Ecto neural progenitor cell (in vitro differentiated cells): ENCODE measurements at places on chromosomes 4 and X.

- no peak for DNase-seq
These were observed 13.3 kb upstream of the CDKL2 start for GRCh38 chr4:75643651-75644050.

GRCh38 chrX:118855681-118856310 lies 32.2 kb downstream of the ZCCHC12 start:
- DNase-seq, result no peak

- no peak for DNase-seq
These were observed 11.3 kb downstream of the FGFRL1 start for GRCh38 chr4:1022739-1023066.

DNA sequence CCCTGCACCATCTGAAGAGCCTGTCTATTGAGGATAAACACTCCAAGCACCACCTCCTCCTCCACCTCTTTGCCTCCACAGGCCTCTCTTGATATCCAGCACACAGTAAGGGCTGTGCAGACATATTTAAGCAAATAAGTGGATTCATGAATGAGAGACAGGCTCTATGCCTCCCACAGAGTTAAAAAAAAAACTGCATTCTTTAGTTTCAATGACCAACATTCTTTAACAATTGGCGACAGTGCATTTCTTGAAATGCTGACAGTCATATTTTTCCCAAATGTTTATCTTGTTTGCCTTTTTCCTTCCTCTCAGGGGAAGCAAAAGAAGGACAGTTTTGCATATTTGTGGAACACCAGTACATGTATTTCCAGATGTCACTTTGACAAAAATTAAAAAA lies 38.6 kb downstream of the MXRA5 start:
- no peak for DNase-seq

DNA sequence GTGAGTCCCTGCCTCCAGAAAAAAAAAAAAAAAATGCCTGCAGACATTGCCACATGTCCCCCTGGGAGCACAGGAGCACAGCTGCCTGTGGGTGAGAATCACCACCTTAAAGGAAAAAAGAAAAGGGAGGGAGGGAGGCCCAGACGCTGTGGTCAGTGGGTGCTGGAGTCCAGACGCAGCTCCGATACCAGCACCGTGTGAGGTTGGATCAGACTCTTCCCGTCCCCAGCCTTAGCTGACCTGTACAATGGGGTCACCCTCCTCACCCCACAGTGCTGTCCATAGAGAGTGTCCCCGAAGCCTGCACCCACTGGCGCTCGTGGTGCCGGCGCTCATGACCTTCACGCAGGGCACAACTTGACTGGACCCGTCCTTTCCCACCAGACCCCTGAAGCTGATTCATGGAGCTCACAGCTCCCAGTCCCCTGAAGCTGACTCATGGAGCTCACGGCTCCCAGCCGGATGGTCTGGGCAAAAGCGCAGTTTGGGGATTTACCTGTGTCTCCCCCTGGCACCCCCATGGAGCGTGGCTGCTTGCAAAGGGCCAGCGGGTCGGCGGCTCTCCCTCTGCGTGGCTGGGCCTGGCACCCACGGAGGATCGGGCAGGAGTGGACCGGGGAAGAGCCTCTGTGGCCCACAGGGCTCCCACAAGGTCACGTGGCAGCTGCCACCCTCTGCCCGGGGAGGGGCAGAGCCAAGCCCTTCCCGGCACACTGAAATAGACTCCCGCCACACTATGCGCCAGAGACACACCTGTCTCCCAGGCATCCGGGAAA lies 31.4 kb downstream of the ABLIM2 start:
- no peak for DNase-seq

- no peak for DNase-seq
These were observed 554.3 kb upstream of the TENM3 start for GRCh38 chr4:181688872-181689271.

- DNase-seq, result peak; percentile 84
These were observed 3.1 kb downstream of the CXXC4 start for GRCh38 chr4:104491481-104492182.

- no peak for DNase-seq
These were observed 39.9 kb upstream of the SPIN2A start for GRCh38 chrX:57177070-57177469.

- no peak for DNase-seq
These were observed 117.5 kb downstream of the DNAAF6 start for GRCh38 chrX:107323786-107324492.

GRCh38 chr4:141195095-141195707 lies 25.5 kb upstream of the ZNF330 start:
- DNase-seq, result no peak

- no peak for DNase-seq
These were observed 177.5 kb downstream of the ANKRD50 start for GRCh38 chr4:124535003-124535402.

DNA sequence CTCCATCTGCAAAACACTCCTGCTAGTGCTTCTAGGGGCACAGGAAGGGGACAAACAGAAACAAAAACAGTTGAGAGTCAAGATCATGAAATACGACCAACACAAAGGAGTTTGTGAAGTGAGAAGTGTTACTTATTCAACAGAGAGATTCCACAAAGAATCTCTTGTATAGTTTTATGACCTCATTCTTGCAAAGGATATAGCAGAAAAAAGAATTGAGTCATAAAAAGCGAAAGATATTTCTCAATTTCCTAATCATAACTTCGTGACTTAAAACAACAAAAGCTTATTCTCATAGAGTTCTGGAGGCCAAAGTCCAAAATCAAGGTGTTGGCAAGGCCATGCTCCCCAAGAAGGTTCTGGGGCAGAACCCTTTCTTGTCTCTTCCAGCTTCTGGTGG lies 40.7 kb downstream of the TIGD4 start:
- DNase-seq, result no peak

GRCh38 chr4:25874655-25875054 lies 11.9 kb upstream of the SEL1L3 start:
- DNase-seq, result no peak

DNA sequence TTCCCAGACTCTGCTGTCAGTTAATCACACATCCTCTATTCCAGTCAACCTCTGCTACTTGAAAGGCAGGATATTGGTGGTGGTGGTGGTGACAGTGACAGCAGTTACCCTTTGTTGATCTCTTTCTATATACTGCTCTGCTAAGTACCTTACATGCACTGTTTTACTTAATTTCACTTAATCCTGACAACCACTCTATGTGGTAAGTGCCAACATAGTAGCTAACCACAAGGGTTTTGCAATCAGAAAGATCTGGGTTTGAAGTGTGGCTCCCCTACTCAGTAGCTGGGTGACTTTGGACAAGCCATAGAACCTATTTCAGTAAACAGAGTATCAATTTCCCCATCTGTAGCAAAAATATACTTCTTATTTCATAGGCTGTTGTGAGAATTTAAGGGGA lies 24.2 kb upstream of the F9 start:
- no peak for DNase-seq

- DNase-seq, result no peak
These were observed 60.9 kb downstream of the CAMK2D start for GRCh38 chr4:113700602-113701150.

GRCh38 chrX:147853701-147854100 lies 58.0 kb upstream of the FMR1 start:
- DNase-seq, result no peak

DNA sequence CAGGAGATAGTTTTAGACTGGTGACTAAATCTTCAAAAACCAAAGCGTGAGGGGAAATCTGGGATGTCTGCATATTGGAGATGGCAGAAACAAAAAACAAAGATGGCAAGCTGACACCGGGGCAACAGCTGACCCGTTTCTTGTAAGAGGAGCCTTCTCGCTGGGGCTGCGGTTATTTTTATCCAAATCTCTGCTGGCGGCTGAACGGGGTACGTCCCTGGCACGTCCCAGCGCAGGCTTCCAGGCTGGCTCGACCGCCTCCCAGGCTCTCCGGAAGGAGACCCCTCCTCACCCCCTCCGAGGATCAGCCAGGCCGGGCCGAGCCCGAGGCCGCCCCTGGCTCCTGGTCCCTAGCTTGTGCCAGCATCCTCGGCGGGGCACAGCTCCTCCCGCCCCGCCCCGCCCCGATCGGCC lies 403 bp downstream of the SGCB start:
- DNase-seq, result peak; percentile 73

DNA sequence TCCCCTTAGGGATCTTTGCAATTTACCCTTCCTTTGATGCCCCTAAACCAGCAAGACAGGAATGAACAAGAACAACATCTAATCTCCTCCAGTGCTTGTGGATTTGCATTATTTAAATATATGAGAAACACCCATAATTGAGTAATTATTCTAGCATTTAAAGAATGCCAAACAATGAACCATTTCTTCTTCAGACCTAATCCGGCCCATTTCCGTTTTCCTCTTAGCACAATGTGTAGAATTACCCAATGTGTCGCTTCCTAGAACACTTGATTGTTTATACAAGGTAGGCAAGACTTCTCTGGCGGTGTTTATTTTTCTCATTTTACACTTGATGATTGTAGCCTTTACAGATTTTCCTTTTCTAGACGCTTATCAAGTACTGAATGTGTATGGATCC lies 43.5 kb downstream of the CLDN34 start:
- DNase-seq, result no peak

- no peak for DNase-seq
These were observed 230.2 kb upstream of the STK26 start for GRCh38 chrX:131792789-131793462.

GRCh38 chr4:48431401-48431800 lies 51.7 kb upstream of the SLC10A4 start:
- DNase-seq, result no peak

DNA sequence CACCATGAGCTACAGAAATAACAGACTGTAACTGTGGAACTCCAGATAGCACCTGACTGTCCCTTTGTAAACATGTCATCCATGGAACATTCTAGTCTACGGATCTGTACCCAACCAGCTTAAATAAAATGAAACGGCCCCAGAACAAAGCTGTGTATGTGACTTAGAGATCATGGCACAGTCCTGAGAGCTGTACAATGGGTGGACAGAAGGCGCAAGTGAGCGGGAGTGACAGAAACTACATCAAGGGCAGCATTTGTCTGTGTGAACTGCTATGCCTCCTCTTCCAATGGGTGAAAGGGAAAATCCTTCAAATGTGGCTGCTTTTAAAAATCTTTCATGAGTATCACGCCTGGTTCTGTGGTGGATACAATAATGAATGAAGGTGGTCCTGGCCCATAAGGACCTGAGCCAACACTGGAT lies 72.5 kb downstream of the FAT1 start:
- no peak for DNase-seq

GRCh38 chr4:24471486-24472160 lies 112.7 kb downstream of the DHX15 start:
- peak; percentile 65 for DNase-seq

DNA sequence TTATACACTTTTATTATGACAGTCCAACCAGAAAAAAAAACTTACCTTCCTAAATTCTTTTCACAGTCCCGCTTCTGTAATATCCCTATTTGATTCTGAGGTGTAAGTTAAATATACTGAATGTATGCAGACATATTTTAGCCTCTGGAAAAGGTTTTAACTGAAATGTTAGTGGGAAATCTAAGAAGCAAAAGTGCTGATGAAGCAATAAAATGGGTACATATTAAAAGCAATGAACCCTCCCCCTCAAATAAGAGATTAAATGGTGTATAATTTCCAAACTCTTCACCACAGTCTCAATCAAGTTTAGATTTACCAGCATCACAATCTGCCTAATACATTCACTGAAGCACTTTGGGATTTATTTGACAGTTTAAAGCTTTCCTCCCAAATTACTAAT lies 688.3 kb upstream of the DIAPH2 start:
- no peak for DNase-seq

- DNase-seq, result no peak
These were observed 362.5 kb upstream of the TRAM1L1 start for GRCh38 chr4:117447925-117448324.

- no peak for DNase-seq
These were observed 37.9 kb upstream of the SCRG1 start for GRCh38 chr4:173436771-173437265.

DNA sequence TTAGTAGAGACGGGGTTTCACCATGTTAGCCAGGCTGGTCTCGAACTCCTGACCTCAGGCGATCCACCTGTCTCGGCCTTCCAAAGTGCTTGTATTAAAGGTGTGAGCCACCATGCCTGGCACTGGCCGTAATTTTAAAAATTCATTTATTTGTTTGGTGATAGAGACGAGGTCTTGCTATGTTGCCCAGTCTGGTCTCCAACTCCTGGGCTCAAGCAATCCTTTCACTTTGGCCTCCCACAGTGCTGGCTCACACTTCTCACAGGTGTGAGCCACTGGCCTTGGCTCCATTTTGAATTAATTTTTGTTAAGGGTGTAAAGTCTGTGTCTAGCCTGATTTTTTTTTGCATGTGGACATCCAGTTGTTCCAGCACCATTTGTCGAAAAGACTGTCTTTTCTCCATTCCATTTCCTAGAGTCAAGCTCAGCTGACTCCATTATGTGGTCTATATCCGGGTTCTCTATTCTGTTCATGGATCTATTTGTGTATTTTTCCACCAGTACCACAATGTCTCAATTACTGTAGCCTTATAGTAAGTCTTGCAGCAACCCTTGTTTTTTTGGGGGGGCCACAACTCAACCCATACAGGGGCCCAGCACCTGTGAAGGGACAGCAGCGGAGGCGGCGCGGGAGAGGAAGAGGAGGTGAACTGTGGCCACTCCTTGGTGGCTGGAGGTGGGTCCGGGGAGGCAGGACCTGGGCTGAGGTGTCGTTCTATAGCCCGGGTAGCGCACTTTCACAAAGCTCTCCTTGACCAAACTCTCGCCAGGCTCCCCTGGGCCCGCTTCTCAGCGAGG lies 1.5 kb upstream of the NSD2 start:
- no peak for DNase-seq

DNA sequence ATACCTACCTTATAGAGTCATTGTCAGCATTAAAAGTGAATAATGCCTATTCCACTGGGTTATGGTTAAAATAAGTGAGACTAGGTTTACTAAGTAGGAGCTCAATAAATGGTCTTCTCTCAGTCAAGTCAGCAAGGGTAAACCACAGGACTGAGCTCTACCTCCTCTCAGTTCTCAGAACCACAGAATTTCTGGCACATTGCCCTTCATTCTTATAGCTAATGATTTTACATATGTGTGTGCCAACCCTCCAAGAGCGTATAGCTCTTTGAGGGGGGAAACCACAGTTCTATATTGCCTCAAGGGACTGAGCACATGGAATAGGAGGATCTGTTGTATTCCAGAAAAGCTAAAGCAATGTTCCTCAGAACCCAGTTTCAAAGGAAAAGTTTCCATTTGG lies 124.8 kb downstream of the ATG4A start:
- no peak for DNase-seq

DNA sequence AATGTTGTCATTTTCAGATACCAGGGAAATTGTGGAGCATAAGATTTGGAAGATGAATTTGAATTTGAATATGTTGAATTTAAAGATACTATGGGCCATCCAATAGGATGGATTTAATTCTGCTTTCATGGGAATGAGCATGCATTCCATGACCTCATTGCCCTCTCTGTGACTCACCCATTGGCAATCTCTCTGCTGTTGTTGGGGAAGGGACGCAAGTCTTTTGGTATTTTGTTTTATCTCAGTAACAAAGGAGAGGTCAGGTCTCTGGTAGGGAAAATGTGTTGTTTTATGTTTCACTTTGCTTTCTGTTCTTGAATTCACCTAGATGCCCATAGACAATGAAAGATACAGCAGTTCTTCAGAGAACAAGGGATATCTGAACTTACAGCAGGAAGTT lies 42.1 kb upstream of the MAGEA4 start:
- DNase-seq, result no peak

GRCh38 chrX:125340490-125340889 lies 20.8 kb downstream of the TEX13C start:
- DNase-seq, result no peak
